OCI-LY7 (cell line): ENCODE measurements at places on chromosomes 1 and 21.

DNA sequence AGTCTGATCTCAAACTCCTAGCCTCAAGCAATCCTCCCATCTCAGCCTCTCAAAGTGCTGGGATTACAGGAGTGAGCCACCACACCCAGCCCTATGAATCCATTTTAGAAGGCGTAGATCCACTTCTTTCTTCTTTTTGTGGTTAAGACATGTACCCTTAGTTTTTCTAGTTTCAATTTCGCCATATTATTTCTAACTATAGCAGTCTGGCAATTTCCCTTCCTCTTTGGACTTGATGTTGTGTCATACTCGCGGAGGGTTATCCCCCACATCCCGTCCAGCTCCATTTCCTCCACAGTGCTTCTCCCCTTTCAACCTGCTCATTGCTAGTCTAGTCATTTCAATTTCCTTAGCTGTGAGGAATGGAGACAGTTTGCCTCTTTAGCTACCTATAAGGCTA is 5.2 kb upstream of the LRRC8D start:
- no peak for DNase-seq

DNA sequence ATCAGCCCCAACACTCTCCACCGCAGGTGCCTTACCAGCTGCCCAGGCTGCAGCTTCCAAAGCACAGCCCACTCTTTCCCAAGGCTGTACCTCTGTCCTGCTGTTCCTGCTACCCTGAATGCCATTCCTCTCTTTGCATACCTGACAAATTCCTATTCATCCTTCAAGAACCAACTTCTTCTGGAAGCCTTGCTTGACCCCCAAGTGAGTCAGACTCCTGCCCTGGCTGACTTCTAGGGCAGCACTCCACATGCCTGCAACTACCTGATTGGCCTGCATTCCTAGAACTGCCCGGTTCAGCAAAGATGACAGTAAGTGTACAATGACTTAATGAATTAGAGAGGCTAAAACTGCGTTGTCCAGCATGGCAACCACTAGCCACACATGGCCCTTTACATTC is 20.8 kb upstream of the PDZK1IP1 start:
- DNase-seq = no peak

GRCh38 chr1:222926566-222926965 is 111.7 kb downstream of the DISP1 start:
- no peak for DNase-seq

DNA sequence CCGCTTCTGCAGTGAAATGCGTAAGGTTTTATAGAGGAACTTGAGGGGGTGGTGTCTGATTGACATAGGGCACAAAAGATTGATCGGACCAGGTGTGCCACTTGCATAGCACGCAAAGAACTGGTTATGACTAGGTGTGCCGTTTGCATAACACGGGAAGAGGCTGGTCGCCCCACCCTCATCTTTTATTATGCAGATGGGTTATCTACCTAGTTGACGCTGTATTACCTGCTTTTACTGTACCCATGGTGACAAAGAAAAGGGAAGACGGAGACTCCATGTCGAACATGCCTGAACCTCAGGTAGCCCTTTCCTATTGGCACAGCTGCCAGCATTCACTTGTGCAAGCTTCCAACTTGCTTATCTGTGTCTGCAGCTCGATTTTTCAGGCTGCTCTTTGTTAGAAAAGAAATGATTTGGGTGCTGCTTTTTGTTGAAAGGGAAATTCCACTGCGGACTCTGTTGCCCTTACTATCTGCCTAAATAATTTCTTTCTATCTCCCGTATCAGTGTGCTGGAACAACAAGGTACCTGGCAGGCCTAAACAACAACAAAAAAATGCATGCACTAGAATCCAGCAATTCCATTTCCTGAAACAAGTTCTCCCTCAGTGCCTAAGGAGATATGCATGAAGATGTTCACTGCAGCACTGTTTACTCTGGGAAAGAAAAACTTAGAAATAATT is 194.4 kb upstream of the KAZN start:
- no peak for DNase-seq

DNA sequence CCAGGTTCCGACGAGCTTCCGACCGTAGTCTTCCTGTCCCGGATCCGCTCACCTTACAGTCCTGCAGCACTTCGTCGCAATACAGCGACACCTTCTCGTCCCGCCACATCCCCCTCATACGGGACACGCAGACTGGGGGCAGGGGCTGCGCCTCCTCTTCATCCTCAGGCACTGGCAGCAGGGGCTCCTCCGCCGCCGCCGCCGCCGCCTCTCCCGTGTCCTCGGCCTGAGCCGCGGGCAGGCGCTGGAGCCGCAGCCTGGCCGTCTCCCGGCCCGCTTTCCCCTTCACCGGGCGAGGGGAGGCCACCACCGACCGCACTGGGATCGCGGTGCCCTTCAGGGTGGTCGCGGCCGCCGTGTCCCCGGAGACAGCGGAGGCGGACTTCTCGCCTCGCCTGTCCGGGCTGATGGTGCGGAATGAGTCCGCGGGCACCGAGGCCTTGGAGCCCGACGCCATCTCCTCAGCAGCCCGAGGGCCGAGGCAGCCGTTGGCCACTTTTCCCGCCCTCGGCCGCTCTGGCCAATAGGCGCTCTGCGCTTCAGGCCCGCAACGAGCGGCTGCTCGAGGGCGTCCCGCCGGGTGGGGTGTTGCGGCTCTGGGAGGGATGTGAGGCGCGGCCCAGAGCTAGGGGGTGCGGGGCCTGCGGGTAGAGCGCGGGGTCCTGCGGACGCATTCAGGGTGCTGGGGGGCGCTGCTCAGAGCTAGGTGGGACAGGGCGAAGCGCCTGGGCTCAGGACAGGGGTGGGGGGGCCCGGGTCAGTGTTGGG is at the start of gene SHCBP1L:
Gene SHCBP1L, minus strand, starts transcription at position 490 of the 768 bp plus-strand sequence. Its CDS starts 33 bp downstream, at position 457.
- DNase-seq = no peak

DNA sequence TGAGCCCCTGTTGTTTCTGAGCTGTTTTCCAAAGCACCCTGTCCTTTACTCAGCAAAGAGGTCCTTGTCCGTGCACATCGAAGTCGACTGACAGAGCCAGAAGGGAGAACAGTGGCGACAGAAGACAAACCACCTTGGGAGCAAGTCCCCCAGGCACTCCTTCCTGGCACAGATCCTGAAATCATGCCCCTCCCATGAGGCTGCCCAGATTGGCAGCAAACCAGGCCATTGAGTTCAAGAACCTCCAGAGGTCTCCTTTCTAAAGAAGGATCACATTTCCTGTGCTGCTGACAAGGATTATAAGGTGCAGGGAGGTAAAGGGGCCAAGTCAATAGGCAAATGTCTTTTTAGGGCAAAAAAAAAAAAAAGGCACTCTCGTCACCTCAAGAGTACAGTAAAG is 84.7 kb upstream of the HIVEP3 start:
- DNase-seq = no peak

GRCh38 chr1:117573386-117574023 is 32.3 kb upstream of the TENT5C start:
- DNase-seq = no peak

DNA sequence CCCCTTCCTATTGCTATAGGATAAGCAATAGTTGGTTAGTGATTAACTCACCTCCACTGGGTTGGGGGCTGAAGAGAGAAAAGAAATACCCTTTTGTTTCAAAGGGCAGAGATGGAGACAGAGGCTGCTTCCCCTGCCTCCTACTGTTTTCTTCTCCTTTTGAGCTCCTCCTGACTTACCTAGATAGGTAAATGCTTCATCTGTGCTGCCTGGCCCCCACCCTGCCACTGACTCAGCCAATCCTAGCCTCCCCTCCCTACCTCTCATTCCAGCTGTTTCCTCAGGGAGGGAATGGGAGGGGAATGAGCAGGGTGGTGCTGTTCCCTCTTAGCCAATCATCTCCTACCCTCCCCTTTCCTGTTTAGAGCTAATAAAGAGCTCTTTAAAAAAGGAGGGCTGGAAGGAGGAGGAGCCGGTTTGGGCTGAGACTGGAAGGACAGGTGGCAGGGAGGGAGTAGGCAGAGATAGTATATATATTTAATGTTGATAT is at the start of gene C1orf116:
Gene C1orf116, minus strand, starts transcription at position 229 of the 490 bp plus-strand sequence. CDS start 5,158 bp downstream, outside the sequence.
- no peak for DNase-seq

DNA sequence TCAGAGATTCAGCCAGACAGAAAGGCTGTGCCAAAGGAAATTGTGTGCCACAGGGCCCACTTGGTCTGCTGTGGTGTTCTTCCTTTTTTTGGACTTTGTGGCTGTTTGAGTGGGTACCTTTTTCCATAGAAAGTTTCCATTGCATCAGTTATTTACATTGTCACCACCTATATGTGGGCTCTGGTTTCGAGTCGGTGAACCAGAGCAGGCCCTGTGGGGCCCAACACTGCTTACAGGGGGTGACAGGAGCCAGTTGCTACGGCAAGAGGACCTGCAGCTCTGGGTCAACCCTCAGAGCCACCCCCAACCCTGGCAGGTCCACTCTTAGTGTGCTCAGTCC is 157.0 kb upstream of the EDN2 start:
- peak; percentile 61 for DNase-seq

- no peak for DNase-seq
Observed at GRCh38 chr1:215779729-215780128, 212.6 kb downstream of the KCTD3 start.
